ENCODE measurements at places on chromosomes 7 and 10. TPM values are rescaled to one million over a fixed set of nuclear protein-coding genes. Genes with fewer than 3 reads are reported as not detected.

NME8 gene
- total RNA-seq, result not detected

DBF4 gene
- total RNA-seq, result 22.0 TPM

MRC1 gene
- total RNA-seq, result not detected

TMEM229A gene
- not detected for total RNA-seq

SEM1 gene
- 71.2 TPM for total RNA-seq

C10orf67 gene
- 0.45 TPM for total RNA-seq

ANKRD22 gene
- 20.6 TPM for total RNA-seq

GFRA1 gene
- total RNA-seq, result not detected

FBXO24 gene
- 0.29 TPM for total RNA-seq

SUN3 gene
- 1.1 TPM for total RNA-seq

- no peak for DNase-seq
These were observed 134.9 kb downstream of the RAMP3 start for GRCh38 chr7:45292481-45292880.

DNA sequence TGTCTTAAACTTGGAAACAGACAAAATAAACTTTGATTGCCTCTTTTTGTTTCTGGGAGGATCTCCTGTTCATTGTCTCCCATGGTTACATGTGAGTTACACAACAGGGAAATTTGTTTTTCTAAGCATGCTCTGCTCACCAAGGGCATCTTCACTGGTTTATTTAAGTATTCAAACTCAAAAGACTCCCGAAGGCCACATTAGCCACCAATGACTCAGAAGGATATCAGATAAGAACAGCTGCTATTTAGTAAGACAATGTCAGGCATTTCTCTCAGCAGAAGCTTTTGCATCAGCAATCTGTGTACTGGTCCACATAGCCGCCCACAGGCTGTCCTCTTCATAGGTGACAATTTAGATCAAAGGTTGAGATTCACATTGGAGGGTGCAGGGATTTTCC, 19.3 kb downstream of the OR6B1 start:
- no peak for DNase-seq

DNA sequence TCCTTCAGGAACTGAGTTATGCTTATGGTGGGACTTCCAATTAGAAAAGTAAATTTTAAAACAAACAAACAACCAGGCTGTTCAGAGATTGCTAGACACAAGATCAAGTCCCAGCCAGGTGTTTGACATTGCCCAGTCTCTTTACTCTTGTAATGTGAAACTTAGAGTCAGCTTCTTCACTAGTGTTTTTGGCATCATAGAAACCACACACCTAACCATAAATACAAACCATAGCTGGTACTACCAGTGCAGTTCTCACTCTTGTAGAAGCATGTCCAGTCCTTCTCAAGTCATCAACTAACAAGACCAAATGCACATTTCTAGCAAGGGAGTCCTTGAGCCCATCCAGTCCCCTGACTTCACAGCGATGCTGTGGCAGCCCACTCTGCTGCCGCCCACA, 339.9 kb downstream of the GFRA1 start:
- DNase-seq, result no peak

GRCh38 chr7:151696721-151697514, 177.2 kb upstream of the RHEB start:
- DNase-seq, result peak; percentile 80

- no peak for DNase-seq
These were observed 7.6 kb downstream of the FAM53B start for GRCh38 chr10:124736491-124737136.

GRCh38 chr7:53904355-53904754, 637.8 kb upstream of the VSTM2A start:
- DNase-seq, result no peak

DNA sequence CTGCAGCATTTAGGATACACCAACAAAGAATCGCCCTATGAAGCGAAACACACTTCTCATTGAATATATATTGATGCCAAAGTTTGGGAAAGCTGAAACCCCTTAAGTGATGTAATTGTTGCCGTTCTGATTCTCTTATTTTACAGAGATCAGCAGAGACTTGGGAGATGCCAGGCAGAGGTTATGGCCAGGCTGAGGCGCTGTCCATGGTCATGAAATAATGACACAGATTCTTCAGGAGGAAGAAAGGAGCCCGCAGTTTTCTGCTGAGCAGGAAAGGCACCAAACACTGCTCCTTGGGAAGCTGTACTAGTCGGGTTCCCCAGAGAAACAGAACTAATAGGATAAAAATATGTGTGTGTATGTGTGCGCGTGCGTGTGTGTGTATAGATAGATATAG, 566.0 kb downstream of the CALN1 start:
- no peak for DNase-seq

GRCh38 chr10:4344492-4344994, 481.5 kb upstream of the AKR1E2 start:
- peak; percentile 51 for DNase-seq

DNA sequence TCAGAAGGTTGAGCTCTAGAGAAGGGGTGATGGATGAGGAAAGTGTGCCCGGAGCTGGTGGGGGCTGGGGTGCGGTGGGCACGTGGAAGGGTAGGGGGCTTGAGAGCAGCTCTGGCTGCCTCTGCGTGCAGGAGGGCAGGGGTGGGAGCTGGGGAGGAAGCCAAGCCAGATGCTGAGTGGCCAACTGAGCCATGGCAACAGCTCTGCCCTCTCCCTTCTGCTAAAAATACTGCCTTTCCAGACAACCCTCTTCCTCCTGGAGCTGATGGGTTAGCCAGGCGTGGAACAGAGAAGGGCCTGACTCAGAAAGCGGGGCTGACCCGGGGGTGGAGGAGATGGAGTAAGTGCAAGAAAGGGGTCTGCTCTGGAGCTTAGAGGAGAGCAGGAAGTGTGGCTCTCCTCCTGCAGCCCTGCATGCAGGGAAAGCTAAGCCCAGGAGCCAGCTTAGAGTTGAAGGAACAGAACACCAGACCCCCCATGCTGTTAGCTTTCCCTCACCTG, 114.6 kb upstream of the AGK start:
- DNase-seq, result no peak

- peak; percentile 44 for DNase-seq
These were observed 317.8 kb downstream of the SH2D4B start for GRCh38 chr10:80855348-80855971.

GRCh38 chr7:78379148-78379547, 580.6 kb downstream of the PHTF2 start:
- no peak for DNase-seq

- DNase-seq, result no peak
These were observed 102.8 kb upstream of the ARID5B start for GRCh38 chr10:61798713-61799112.

GRCh38 chr10:96188421-96188820, 58.3 kb downstream of the ZNF518A start:
- no peak for DNase-seq

GRCh38 chr7:116249969-116250553, 39.7 kb downstream of the TES start:
- DNase-seq, result peak; percentile 32

GRCh38 chr10:14220026-14220425, 110.7 kb downstream of the FRMD4A start:
- no peak for DNase-seq

- DNase-seq, result no peak
These were observed 31.3 kb downstream of the LYZL2 start for GRCh38 chr10:30598105-30598776.

- DNase-seq, result no peak
These were observed 84.2 kb downstream of the C10orf105 start for GRCh38 chr10:71635251-71635866.

GRCh38 chr7:102425639-102426267, 7.6 kb upstream of the ORAI2 start:
- no peak for DNase-seq

DNA sequence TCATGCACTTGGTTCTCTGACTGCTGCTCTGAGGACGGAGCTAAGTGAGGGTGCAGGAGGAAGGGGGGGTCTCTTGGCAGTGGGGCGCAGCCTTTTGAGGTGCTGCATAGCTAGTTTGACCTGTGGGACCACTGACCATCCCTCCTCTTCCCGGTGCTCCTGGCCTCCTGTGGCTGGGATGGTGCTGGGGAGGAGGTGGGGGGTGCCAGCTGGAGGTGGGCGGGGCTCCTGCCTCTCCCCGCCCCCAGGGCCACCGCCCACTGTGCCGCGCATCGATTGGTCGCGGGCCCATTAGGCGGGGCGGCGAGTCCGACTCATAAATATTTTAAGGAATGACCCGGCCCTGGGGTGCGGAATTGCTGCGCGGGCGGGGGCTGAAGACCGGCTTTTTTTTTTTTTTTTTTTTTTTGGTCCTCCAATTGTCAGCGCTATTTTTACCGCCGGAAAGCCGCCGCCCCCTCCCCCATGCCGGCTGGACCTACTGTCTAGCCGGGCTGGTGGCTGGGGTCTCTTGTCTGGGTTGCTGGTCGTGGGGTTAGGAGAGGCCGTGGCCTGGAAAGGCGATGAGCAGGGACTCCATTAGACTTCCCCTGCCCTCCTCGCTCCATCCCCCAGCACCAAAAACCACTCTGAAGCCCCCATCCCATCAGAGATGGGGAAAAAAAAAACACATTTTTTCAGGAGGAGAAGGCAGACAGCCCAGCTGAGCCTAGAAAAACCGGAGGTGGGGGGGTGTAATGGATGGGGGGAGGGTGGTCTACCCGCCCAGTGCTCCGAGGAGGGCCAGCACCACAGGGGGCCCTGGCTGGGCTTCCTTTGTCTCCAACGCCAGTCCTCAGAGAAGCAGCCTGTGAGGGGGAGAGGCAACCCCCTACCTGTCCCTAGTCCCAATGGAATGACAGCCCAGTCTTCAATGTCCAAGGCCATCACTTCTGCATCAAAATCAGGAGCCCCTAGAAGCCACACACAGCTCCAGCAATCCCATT, 6.4 kb downstream of the SH2B2 start:
- DNase-seq, result no peak

DNA sequence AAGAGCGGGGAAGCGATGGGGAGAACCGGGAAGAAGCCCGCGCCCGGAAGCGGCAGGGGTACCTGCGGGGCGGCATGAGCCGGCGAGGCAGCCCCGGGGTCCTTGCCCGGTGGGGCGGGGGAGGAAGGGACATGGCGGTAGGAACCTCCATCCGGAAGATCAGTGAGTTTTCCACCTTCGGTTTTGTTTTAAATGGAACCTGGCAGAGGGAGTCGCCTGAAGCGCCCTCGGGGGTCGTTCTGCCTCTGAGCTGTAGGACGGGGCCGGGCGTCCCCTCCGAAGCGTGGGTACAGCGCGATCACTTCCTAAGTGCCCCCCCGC, 471 bp downstream of the PFKP start:
- no peak for DNase-seq

DNA sequence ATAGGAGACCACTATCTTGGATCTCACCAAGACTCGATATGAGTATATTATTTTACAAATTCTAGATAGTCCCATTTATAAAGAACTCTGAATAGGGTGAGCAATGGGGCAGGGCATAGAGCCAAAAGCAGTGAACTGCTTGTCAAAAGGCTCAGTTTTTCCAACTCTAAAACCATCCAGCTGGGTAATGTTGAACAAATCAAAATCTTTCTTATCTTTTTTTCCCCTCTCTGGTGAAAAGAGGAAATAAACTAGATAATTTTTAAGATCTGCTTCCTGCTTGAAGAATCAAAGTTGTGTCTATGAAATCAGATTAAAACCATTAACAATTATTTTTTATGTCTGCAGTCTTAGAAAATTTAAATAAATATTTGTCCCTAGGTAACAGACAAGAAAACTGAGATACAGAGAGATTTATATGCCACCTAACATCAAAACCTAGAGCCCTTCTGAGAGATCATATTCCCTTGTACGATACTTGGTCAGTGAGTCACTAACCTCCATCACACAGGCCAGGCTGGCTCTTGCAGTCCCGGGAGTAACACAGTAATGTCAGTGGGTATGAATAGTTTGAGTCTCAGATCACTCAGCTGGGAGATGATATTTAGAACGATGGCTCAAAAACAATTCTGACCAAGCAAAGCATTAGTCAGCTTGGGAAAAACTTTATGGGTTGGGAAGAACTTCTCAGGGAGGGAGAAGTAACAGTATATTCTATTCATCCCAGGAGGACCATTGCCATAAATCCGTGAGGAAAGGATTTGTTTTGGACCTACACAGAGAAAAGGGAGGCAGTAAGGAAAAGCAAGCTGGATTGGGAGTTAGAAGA, 178.8 kb downstream of the REEP3 start:
- peak; percentile 56 for DNase-seq

Measured in Calu3 (cell line).